ENCODE measurements at places on chromosomes 6 and 20. TPM values are rescaled to one million over a fixed set of nuclear protein-coding genes. Genes with fewer than 3 reads are reported as not detected.

DNA sequence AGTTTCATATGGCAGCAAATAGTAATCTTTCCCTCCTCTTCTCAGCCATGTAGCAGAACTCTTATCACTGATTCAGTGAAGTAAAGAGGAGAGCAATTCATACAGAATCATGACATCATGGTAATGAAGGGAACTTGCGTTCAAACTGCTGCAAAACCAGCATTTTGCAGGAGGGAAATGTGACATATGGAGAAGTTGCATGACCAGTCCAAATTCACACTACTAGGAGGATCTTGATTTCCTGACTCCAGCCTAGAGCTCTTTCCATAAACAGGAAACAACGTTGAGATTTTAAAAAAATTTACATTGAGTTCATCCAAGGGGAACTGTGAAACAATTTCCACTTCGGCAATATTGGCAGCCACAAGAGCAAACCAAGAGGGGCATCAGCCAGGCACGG, 63.8 kb downstream of the MBOAT1 start:
- DNase-seq: no peak

DNA sequence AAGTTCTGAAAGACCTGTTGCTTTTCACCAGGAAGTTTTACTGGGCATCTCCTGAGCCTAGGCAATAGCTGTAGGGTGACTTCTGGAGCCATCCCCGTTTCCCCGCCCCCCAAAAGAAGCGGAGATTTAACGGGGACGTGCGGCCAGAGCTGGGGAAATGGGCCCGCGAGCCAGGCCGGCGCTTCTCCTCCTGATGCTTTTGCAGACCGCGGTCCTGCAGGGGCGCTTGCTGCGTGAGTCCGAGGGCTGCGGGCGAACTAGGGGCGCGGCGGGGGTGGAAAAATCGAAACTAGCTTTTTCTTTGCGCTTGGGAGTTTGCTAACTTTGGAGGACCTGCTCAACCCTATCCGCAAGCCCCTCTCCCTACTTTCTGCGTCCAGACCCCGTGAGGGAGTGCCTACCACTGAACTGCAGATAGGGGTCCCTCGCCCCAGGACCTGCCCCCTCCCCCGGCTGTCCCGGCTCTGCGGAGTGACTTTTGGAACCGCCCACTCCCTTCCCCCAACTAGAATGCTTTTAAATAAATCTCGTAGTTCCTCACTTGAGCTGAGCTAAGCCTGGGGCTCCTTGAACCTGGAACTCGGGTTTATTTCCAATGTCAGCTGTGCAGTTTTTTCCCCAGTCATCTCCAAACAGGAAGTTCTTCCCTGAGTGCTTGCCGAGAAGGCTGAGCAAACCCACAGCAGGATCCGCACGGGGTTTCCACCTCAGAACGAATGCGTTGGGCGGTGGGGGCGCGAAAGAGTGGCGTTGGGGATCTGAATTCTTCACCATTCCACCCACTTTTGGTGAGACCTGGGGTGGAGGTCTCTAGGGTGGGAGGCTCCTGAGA, at the start of gene HFE:
HFE (plus strand) TSS at position 146 of the 832 bp plus-strand sequence; CDS start at position 158, 12 bp downstream.
- DNase-seq: peak; percentile 84

DNA sequence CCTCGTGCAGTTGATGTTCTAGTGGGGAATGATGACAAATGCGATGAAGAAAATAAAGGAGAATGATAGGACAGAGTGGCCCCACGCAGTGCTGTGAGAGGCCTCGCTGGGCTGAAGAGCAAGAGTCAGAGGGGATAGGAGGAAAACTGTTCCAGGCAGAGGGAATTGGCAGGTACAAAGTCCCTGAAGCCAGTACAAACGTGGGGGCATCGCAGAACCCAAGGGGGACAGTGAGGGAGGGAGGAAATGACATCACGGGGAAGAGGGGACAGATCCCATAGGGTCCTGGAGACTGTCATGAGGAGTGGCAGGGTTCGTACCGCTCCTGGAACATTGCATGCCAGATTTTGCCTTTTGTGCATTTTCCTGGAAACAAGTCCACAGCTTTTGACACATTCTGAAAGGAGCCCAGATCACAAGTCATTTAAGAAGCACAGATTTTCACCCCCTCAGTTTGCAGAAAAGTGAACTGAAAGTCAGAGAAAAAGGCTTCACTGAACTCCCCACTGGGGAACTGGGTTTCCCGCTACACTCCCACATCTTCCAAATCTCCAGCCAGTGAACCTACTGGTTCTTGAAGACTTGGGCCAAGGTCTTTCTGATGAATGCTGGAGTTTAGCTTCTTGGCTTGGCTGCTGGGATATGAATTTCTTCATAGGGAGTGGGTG, 77.0 kb downstream of the SULF2 start:
- DNase-seq: peak; percentile 36

DNA sequence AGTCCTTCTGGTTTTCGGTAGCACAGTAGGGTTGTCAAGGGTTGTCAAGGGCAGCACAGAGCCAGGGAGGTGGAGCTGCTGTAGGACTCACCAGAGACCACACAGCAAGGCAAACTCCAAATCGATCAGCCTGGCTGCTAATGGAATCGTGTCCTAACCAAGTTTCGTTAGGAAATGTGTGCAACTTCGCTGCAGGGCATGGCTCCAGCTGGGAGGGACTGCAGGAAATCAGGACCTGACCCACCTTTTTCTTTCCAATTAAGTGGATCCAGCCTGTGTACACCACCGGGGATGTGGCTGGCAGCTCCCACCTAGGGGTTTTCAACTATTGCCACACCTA, 251.7 kb upstream of the QKI start:
- no peak for DNase-seq

- peak; percentile 41 for DNase-seq
Measured at GRCh38 chr6:37373822-37374471, 20.2 kb downstream of the RNF8 start.

Gene C6orf15
- 5.0 TPM for total RNA-seq

Gene TPX2
- total RNA-seq: 19.6 TPM

Gene PPP2R5D
- 37.3 TPM for total RNA-seq
